CD4-positive, alpha-beta T cell (primary cell): ENCODE measurements at places on chromosomes 16 and 17. TPM values are rescaled to one million over a fixed set of nuclear protein-coding genes. Genes with fewer than 3 reads are reported as not detected.

Gene MYL4
- total RNA-seq, result not detected

GRCh38 chr16:88569614-88569984, 604 bp upstream of the ZC3H18 start:
- DNase-seq, result peak; percentile 16
- peak overlapping the region; percentile 63 for H3K4me3 ChIP-seq
- H3K27ac ChIP-seq, result peak overlapping the region; percentile 78
- peaks cover 21% of the 10 kb centered on the region for H3K36me3 ChIP-seq
- no peaks in the 10 kb centered on the region for H3K27me3 ChIP-seq
- peaks cover 31% of the 10 kb centered on the region for H3K4me1 ChIP-seq

GRCh38 chr16:50856991-50857390, 115.1 kb downstream of the CYLD start:
- DNase-seq, result no peak
- H3K4me3 ChIP-seq, result no peak overlapping the region
- no peak overlapping the region for H3K27ac ChIP-seq

Gene KRTAP4-5
- not detected for total RNA-seq

- DNase-seq, result no peak
- H3K27ac ChIP-seq, result no peak overlapping the region
- no peaks in the 10 kb centered on the region for H3K27me3 ChIP-seq
- no peak overlapping the region for H3K4me3 ChIP-seq
- H3K36me3 ChIP-seq, result no peaks in the 10 kb centered on the region
- no peaks in the 10 kb centered on the region for H3K4me1 ChIP-seq
Measured at GRCh38 chr17:6815775-6816174, 15.8 kb downstream of the TEKT1 start.

GRCh38 chr17:68424861-68425260, 32.4 kb downstream of the WIPI1 start:
- peaks cover 11% of the 10 kb centered on the region for H3K36me3 ChIP-seq
- H3K27me3 ChIP-seq, result no peaks in the 10 kb centered on the region
- no peak overlapping the region for H3K27ac ChIP-seq

GRCh38 chr17:2792366-2793169, 3.7 kb upstream of the RAP1GAP2 start:
- peak; percentile 40 for DNase-seq
- H3K4me3 ChIP-seq, result peak overlapping the region; percentile 10
- peaks cover 68% of the 10 kb centered on the region for H3K4me1 ChIP-seq
- H3K27ac ChIP-seq, result no peak overlapping the region

Gene BCL6B
- total RNA-seq, result not detected

- no peak overlapping the region for H3K4me3 ChIP-seq
- no peak overlapping the region for H3K27ac ChIP-seq
- DNase-seq, result no peak
- no peaks in the 10 kb centered on the region for H3K4me1 ChIP-seq
Measured at GRCh38 chr16:57773019-57773418, 29.3 kb downstream of the KIFC3 start.

DNA sequence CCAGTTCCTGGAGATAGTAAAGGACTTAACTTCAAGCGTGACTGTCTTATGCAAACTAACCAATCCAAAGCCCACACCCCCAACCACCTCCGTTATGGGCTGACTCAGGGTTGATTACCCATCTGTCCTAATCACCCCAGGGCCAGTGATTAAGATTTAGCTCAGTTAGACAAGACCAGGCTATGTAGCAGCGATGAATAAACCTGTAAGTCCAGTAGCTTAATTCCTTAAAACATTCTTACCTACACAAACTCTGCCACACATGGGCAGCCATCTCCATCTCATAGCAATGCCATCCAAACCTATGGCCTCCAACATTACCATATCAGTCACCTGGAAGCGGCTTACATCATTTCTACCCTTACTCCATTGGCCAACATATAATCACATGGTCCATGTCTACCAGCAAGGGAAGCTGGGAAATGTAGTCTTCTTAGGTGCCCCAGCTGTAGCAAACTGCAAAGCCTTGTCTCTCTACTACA, 266.7 kb downstream of the SHISA9 start:
- H3K27me3 ChIP-seq, result no peaks in the 10 kb centered on the region
- H3K36me3 ChIP-seq, result no peaks in the 10 kb centered on the region
- no peaks in the 10 kb centered on the region for H3K4me1 ChIP-seq
- H3K27ac ChIP-seq, result no peak overlapping the region

DNA sequence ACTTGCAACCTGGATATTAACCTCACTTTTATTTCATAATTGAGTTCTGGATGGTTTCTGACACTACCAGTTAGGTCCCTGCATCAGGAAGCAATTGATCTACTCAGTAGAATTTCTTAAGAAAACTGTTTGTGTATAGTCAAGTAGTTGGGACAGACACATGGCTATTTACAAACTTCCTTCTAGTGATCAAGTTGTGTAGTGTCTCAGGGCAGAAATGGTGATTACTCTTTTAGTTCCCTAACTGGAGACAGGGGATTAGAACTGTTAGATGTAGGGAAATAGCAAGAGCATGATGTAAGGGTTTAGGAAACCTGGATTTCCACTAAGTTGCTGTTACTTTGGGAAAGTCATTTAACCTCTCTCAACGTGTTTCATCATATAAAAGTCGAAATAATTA, 30.4 kb downstream of the TMEM100 start:
- H3K4me3 ChIP-seq, result no peak overlapping the region
- H3K4me1 ChIP-seq, result no peaks in the 10 kb centered on the region
- no peak overlapping the region for H3K27ac ChIP-seq
- H3K36me3 ChIP-seq, result no peaks in the 10 kb centered on the region

DNA sequence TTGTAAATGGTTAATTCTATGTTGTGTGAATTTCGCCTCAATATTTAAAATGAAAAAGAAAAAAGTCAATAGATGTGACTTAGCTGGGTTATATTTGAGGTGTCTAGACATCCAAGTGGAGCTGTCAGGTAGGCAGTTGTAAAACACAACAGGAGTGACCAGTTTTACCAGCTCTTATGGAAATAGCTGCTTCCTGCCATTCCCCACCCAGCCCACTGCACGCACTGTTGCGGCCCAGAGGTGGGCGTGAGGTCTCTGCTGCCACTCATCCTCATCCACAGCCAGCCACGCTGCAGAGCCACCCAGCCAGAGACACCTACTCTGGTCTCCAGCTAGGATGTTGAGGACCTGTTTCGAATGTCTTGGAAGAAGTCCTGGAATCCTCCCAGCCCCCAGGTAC, 3.4 kb upstream of the CARD14 start:
- H3K4me1 ChIP-seq, result no peaks in the 10 kb centered on the region
- H3K27ac ChIP-seq, result no peak overlapping the region
- H3K36me3 ChIP-seq, result no peaks in the 10 kb centered on the region
- H3K27me3 ChIP-seq, result peaks cover 2% of the 10 kb centered on the region

Gene P2RX1
- 0.34 TPM for total RNA-seq

GRCh38 chr17:9115214-9116191, 94.2 kb downstream of the NTN1 start:
- H3K27me3 ChIP-seq, result no peaks in the 10 kb centered on the region
- no peaks in the 10 kb centered on the region for H3K36me3 ChIP-seq
- peak overlapping the region; percentile 35 for H3K4me3 ChIP-seq
- no peak for DNase-seq
- H3K27ac ChIP-seq, result no peak overlapping the region
- peaks cover 7% of the 10 kb centered on the region for H3K4me1 ChIP-seq

DNA sequence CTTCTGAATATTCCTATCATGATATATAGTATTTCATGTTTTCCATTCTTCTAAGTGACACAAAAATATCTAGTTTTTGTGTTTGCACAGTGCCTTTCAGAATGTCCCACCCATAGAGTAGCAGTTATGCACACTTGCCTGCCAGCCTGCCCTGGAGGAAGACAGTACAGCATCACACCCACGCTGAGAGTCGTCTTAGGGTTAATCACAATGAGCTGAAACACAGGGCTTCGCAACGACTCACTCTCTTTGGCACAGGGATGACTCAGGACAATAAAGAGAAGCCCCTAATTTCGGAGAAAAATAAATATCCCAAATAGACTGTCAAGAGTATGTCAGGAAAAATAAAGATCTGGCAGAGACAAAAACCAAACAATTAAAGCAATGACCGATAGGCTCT, 11.6 kb upstream of the NDUFAB1 start:
- peaks cover 25% of the 10 kb centered on the region for H3K36me3 ChIP-seq
- no peak overlapping the region for H3K27ac ChIP-seq
- H3K4me3 ChIP-seq, result no peak overlapping the region
- no peaks in the 10 kb centered on the region for H3K27me3 ChIP-seq
- H3K4me1 ChIP-seq, result no peaks in the 10 kb centered on the region
- DNase-seq, result no peak

- H3K27me3 ChIP-seq, result peaks cover 28% of the 10 kb centered on the region
- peaks cover 14% of the 10 kb centered on the region for H3K4me1 ChIP-seq
Measured at GRCh38 chr16:10178080-10178479, 4.1 kb downstream of the GRIN2A start.

- peaks cover 26% of the 10 kb centered on the region for H3K27me3 ChIP-seq
- peaks cover 35% of the 10 kb centered on the region for H3K4me1 ChIP-seq
- no peak overlapping the region for H3K27ac ChIP-seq
- peak; percentile 39 for DNase-seq
Measured at GRCh38 chr16:4313563-4314531, 2.0 kb upstream of the GLIS2 start.

GRCh38 chr16:48280546-48280945, 33.2 kb upstream of the ABCC11 start:
- H3K27me3 ChIP-seq, result no peaks in the 10 kb centered on the region
- H3K4me1 ChIP-seq, result no peaks in the 10 kb centered on the region
- peaks cover 45% of the 10 kb centered on the region for H3K36me3 ChIP-seq
- DNase-seq, result no peak
- no peak overlapping the region for H3K4me3 ChIP-seq

- H3K4me1 ChIP-seq, result peaks cover 36% of the 10 kb centered on the region
- no peak for DNase-seq
- H3K27me3 ChIP-seq, result no peaks in the 10 kb centered on the region
- no peak overlapping the region for H3K27ac ChIP-seq
- no peak overlapping the region for H3K4me3 ChIP-seq
- H3K36me3 ChIP-seq, result no peaks in the 10 kb centered on the region
Measured at GRCh38 chr16:24995469-24995868, 19.7 kb downstream of the ARHGAP17 start.

DNA sequence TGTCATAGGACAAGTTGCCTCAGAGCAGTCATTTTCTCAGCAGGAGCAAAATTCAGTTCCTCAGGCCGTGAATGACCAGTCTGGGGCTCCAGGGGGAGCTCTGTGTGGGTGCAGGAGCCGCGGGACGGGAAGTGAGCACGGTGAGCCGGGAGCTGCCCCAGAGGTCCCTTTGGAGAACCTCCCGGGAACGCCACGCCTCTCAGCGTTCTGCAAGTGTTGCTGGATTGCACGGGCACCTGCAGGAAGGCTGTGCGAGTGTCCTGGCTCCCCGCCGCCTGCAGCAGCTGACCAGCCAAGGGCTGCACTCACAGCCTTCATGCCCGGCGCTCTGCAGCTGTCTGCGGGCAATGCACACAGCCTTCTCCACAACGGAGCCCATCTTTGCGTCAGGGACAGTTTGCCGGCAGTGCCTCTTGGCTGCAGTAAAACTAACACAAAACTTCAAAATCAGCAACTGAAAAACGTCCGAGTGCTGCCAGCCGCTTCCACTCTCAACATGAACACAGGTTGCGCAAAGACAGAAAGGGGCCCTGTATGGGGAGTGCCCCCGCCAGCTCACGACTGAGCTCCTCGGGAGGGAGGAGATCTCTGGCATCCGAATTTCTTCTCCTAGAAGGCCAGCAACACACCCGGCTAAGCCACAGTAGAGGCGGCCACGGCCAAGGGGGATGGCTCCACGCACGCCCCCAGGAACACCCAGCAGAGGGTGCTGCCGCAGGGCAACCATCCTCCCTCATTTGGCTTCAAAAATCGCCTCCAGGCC, 16.0 kb downstream of the NDUFAF8 start:
- H3K27me3 ChIP-seq, result no peaks in the 10 kb centered on the region
- DNase-seq, result no peak
- H3K36me3 ChIP-seq, result peaks cover 57% of the 10 kb centered on the region

GRCh38 chr17:58328195-58329034, at the start of gene TSPOAP1:
Gene TSPOAP1, minus strand, starts transcription at chr17:58328795. Its CDS starts 875 bp downstream, at chr17:58327920.
- peaks cover 54% of the 10 kb centered on the region for H3K4me1 ChIP-seq
- H3K4me3 ChIP-seq, result peak within 1 kb of the TSS; percentile 84
- peak; percentile 88 for DNase-seq
- no peaks in the 10 kb centered on the region for H3K27me3 ChIP-seq
- peak within 1 kb of the TSS; percentile 87 for H3K27ac ChIP-seq
- H3K36me3 ChIP-seq, result peaks cover 19% of the 10 kb centered on the region

Gene HGS
- 118 TPM for total RNA-seq

DNA sequence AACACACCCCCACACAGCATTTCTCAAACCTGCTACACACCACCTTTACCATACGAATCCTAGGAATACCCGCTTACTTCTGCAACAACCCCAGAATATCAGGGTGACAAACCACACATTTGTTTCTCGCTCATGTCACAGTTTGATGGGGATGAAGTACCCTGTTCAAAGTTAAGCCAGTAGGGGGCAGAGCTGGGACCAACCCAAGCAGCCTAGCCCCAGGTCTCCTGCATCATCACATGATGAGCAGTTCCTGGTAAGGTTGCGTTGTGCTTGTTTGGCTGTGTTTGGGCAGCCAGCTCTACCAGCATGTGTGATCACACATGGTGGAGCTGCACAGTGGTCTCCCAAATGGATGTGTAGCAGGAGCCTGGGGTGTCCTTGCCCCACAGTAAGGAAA, 103.6 kb upstream of the C16orf82 start:
- H3K36me3 ChIP-seq, result no peaks in the 10 kb centered on the region
- H3K4me3 ChIP-seq, result no peak overlapping the region
- DNase-seq, result no peak
- no peaks in the 10 kb centered on the region for H3K4me1 ChIP-seq
- no peak overlapping the region for H3K27ac ChIP-seq
- no peaks in the 10 kb centered on the region for H3K27me3 ChIP-seq

DNA sequence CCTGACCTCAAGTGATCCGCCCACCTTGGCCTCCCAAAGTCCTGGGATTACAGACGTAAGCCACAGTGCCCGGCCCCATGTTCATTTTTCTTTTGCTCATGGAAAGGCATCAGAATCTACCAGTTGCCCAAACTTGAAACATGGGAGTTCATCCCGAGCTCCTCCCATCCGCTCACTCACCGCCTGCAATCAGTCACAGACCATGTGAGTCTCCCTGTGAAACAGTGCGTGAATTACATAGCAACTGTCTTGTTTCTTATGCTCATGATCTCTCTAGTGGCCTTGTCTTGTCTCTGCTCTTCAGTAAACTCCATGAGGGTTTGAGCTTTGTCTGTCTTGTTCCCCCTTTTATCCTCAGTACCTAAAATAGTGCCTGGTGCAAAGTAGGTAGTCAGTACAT, 52.1 kb upstream of the TNRC6A start:
- H3K36me3 ChIP-seq, result no peaks in the 10 kb centered on the region
- H3K27ac ChIP-seq, result no peak overlapping the region
- H3K4me3 ChIP-seq, result no peak overlapping the region
- no peak for DNase-seq
- no peaks in the 10 kb centered on the region for H3K4me1 ChIP-seq

Gene TEKT5
- total RNA-seq, result not detected

Gene ZACN
- 0.69 TPM for total RNA-seq

DNA sequence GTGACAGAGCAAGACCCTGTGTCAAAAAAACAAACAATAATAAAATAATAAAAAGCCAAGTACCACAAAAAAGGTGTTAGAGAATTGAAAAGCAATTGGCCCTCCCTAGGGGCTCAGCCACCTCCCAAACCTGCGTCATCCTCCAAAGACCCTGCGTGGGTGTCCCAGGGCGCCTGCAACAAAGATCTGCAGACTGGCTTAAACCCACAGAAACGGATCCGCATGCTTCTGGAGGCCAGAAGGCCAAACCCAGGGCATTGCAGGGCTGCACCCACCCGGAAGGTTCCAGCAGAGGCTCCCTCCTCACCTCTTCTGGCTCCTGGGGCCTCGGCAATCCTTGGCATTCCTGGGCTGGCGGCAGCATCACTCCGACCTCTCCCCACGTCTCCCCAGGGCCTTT, 1.5 kb downstream of the ENPP7 start:
- no peak overlapping the region for H3K4me3 ChIP-seq
- peaks cover 34% of the 10 kb centered on the region for H3K4me1 ChIP-seq
- H3K27me3 ChIP-seq, result no peaks in the 10 kb centered on the region
- no peak for DNase-seq

Gene FTO
- total RNA-seq, result 37.9 TPM
